ENCODE measurements at places on chromosomes 7 and 10. TPM values are rescaled to one million over a fixed set of nuclear protein-coding genes. Genes with fewer than 3 reads are reported as not detected.

NUTM2E gene
- polyA plus RNA-seq, result not detected

DNA sequence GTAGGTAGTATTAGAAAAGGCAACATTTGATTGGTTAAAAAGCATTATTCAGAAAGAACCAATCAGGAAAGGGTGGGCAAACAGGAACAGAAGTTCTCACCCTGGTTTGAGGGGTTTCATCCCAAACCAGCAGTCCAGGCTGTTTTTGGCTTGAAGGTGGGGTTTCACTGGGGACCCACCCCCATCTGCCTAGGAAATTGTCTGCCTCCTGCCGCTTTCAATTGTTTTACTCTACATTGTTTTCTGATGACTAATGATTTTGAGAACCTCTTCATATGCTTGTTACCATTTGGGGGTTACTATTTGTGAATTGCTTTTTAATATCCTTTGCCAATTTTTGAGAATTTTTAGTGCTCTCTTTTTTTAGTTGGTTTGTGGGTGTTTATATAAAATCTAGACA, 3.3 kb upstream of the PCBD1 start:
- no peak for DNase-seq

GRCh38 chr10:13904064-13904463, 317.3 kb downstream of the PRPF18 start:
- DNase-seq, result no peak

- no peak for DNase-seq
Measured at GRCh38 chr10:133246236-133246626, 8.6 kb downstream of the VENTX start.

C7orf33 gene
- polyA plus RNA-seq, result not detected

INMT gene
- not detected for polyA plus RNA-seq

GRCh38 chr10:130108934-130109604, 1.6 kb downstream of the C10orf143 start:
- no peak for DNase-seq

DNA sequence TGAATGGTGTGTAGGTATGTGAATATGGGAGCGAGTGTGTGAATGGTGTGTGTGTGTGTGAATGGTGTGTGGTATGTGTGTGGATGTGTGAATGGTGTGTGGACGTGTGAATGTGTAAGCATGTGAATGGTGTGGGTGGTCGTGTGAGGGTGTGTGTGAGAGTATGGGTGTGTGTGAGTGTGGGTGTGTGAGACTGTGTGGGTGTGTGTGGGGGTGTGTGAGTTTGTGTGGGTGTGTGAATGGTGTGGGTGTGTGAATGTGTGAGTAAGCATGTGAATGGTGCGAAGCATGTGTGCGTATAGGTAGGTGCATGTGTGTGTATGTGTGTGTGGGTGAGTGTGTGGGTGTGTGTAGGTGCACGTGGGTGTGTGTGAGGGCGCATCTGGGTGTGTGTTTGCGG, 160.7 kb upstream of the COBL start:
- no peak for DNase-seq

- no peak for DNase-seq
Measured at GRCh38 chr10:43224321-43224720, 42.5 kb downstream of the RASGEF1A start.

TDRD1 gene
- not detected for polyA plus RNA-seq

CRPPA gene
- 0.82 TPM for polyA plus RNA-seq

DNA sequence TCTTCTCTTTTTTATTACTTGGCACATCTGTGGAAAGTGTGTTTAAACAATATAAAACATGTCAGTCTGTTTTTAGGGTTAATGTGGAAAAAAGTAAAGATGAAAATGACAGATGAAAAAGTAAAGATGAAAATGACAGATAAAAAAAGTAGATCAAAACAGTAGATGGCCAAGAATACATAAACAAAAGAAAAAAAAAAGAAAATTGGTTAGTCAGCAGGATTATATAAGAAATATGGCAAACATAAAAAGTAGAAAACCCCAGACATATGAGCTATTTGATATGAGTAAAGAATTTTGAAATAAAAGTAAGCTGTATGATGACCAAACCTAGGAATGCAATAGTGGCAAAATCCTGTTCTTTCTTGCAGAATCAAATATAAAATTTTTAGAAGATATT, 365.7 kb upstream of the AKR1E2 start:
- DNase-seq, result no peak

CCDC3 gene
- polyA plus RNA-seq, result not detected

DNA sequence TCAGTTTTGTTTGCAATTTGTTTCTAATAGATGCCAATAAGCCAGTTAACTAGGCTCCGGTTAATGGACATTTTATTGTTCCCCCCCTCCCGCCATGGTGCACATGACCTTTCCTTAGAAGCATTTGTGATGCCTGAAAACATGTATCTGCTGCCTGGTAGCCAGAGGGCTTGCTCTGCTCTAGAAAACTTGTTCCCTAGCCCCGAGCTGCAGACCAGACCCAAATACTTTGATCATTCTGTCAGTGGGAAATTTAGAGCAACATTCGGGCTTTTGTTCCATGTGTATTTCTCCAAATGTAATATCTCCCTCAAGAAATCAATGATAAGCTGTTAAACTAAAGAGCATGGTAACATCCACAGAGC, 104.7 kb downstream of the EVX1 start:
- no peak for DNase-seq

DNA sequence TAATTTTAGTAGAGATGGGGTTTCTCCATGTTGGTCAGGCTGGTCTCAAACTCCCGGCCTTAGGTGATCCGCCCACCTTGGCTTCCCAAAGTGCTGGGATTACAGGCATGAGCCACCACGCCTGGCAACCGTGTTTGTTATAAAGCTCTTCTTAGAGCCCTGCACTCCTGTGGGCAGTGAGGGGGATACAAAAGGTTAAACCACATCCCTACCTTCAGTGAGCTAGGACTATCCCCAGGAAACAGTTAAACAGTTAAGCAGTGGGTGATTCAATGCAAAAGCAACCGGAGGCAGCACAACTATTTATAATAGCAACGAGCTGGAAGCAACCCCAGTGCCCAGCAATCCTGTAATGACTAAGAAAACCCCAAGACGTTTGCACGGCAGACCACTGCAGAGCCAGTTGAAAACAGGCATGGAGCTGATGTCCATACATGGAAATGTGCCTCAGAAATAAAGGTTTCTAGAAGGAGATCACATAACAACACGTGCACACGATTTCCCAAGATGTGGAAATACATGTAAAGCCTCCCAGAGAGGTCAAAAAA, 107.2 kb upstream of the LYZL2 start:
- no peak for DNase-seq

DNA sequence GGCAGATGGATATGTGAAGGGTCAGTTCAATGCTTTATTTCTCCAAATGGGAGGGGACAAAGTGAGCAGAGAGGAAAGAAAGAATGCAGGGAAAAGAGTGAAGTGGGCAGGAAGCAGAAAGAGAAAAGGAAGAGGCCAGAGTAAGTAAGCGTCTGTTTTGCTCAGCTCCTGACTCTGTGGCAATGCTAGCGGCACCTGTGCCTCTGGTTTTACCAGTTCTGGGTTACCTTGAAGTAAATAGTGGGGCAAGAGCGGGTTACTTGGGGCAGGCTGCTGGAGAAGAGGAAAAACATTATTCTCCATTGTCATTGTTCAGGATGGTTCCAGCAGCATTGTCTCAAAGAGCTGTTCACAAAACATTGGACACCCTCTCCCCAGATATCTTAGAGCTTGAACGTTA, 1.9 kb downstream of the TAS2R40 start:
- no peak for DNase-seq

CALCR gene
- polyA plus RNA-seq, result not detected

ARHGEF35 gene
- polyA plus RNA-seq, result not detected

- DNase-seq, result no peak
Measured at GRCh38 chr7:96097835-96098234, 224.1 kb downstream of the SLC25A13 start.

DNA sequence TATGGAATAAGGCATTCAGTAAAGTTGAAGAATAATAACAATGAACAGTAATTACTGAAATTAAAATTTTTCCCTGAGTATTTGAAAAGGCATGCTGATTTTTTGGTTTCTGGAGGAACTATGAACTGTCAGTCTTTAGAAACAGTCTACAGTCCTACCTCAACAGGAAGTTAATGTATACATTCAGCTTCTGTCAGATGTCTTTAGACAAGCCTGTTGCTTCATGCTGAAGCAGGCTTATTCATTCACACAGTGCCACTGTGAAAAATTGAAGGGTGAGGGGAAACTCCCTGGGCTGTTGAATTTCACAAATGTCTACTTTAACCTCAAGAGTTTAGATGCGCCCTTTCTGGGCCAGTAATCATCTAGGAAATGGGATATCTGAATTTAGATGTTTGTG, 3.5 kb downstream of the NRF1 start:
- peak; percentile 30 for DNase-seq

CALD1 gene
- polyA plus RNA-seq, result not detected

All from immature natural killer cell (primary cell).